ENCODE measurements at places on chromosomes 6 and 20.

DNA sequence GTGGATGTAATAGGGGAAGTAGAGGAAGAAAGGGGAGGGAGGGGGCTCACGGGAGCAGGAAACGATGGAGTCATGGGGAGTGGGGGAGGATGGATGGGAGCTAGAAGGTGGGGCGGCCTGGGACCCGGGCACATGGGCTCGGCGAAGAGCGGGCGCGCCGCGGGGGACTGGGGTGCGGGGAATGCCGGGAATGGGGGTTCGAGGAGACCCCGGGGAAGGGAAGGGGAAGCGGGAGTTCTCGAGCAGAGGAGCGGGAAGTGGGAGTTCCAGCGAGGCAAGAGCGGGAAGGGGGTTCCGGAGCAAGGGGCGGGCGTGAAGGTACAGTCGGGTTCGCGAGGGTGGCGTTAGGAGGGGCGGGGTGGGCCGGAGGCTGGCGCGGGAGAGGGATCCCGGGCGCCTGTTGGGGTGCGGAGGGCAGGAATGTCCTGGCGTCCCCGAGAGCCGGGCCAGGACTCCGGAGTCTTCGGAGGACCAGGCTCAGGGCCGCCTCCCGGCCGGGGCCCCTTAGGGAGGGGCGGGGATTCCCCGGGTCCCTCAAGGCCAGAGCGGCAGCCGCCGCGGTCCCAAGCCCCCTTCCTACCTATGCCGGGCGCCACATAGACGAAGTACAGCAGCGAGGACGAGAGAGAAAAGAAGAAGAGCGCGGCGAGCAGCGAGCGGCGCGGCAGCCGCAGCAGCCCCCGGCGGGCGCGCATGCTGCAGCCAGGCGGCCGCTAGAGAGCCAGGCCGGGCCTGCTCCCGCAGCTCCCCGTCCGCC is 504 bp downstream of the B4GALT5 start:
- DNase-seq: peak; percentile 7

DNA sequence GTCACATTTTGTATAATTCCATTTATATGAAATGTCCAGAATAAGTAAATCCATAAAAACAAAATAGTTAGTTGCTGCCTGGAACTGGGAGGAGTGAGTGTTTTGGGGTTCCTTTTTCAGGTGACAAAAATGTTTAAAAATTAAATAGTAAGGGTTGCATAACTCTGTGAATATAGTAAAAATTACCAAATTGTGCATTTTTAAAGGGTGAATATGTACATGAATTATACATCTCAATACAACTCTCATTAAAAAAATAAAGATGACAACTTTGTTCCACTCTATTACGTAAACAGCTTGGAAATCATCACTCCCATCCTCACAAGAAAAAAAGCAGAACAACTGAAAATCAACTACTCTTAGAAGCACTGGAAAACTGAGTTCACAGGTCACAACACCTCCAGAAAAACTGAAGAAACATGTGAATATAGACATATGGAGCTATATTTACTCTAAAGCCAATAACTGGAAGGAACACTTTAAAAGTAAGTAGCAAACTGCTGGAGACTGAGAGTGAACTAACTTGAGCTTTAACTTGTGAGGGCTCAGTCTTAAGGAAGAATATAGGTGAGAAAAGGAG is 40.0 kb downstream of the RANBP9 start:
- peak; percentile 12 for DNase-seq

GRCh38 chr6:10759312-10759839 is 11.8 kb downstream of the TMEM14B start:
- peak; percentile 69 for DNase-seq

GRCh38 chr6:160766989-160767646 is 65.1 kb downstream of the PLG start:
- peak; percentile 3 for DNase-seq

DNA sequence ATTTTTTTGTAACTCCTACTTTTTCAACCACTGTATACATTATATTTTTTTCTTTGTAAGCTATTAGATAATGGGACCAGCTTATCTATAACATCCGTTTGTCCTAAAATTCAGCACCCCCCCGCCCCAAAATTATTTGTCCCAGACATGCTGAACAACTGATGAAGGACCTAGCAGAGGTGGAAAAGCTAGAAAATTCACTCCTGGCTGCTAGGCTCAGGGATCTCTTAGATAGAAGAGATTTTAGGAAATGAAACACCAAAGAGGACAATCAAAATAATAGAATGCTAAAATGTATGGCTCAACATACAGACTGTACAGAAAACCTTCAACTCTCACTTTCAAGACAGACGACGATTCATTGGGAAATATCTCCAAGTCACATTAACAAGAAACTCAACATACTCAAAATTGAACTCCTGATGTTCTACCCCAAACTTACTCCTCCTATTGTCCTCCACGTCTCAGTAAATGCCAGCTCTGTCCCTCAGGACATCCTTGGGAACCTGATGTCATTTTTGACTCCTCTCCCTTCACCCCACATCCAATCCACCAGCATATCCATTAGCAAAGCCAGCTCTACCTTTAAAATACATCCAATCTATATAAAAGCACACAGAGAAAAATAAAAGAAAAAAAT is 4.7 kb downstream of the SOD2 start:
- DNase-seq: no peak

DNA sequence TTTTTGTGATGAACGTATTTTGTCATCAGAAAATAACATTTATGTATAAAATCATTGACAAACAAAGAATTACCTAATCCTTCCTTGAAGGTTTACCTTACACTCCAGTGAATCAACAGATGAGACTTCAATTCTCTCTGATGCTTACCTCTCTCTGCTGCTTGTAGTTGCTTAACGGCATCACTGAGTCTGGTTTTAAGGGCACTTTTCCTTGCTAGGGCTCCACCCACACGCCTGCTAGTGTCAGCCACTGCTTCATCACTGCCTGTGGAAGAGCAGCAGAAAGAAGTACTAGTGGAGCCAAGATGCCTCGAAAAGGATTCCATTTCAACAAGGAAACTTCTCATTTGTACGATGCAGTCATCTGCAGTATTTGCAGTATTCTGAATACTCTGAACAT is 63.0 kb downstream of the FAM229B start:
- peak; percentile 60 for DNase-seq

All from fibroblast of gingiva (primary cell).